ENCODE measurements at places on chromosomes 2 and 18.

DNA sequence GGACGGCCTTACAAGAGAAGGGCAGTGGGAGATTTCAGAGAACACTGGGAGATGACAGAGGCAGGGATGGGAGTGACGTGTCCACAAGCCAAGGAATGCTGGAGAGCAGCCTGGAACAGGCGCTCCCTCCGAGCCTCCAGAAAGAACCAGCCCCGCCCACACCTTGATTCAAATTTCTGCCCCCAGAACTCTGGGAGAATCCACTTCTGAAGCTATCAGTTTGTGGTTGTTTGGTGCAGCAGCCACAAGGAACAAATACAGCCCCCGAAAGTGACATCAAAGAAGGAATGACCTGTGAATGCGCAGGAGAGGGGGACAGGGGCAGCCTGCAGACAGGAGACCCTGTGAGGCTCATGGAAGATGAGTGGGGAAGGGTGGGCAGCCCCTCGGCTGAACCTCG lies 67.3 kb downstream of the TWIST2 start:
- peak; percentile 0 for DNase-seq

GRCh38 chr2:225122583-225123486 lies 80.6 kb upstream of the DOCK10 start:
- no peak for DNase-seq

- DNase-seq = no peak
Measured at GRCh38 chr2:72851333-72851732, 25.5 kb upstream of the EXOC6B start.

GRCh38 chr2:239949537-239949936 lies 75.6 kb downstream of the NDUFA10 start:
- no peak for DNase-seq

DNA sequence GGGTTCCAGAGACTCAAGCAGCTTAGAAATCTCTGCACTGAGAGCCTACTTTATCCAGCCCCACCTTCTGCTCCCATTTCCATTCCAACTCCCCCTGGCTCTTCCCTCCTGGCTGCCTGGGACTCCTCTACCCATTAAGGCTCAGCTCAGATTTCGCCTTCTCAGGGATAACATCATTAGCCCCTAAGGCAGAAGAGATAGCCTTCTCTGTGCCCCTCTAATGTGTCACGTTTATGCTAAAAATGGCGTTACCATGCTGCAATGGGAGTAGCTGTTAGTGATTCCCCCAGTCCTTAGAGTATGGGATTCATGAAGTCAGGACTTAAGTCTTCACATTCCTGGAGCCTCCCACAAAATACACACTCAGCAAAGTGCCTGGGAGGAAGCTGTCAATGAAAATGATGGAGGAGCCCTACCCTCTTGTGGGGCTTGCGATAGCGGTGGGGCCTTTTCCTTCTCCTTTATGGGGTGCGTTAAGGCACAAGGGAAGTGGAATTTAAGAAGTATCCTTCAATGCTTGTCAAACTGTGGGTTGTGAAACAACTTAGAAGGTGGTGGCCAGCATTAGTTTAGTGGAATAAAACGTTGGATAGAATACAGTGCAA lies 144.7 kb upstream of the COPS8 start:
- no peak for DNase-seq

DNA sequence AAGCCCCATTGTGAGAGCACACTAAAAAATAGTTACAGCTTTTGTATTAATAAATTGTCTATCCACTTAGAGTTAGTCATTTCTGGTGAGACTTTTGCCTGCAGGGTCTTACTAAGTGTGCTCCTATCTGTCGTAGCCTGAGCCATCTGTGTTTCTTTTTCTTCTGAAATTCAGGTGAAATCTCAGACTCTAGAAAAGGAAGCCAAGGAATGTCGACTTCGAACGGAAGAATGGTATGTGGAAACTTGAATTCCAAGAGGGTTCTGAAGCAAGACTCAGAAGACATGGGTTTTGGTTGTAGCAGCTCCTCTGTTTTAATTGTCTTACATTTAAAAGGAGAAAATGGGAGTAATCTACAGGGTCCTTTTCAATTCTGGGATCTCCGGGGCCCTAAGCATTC lies 70.0 kb upstream of the STON1 start:
- DNase-seq = no peak

DNA sequence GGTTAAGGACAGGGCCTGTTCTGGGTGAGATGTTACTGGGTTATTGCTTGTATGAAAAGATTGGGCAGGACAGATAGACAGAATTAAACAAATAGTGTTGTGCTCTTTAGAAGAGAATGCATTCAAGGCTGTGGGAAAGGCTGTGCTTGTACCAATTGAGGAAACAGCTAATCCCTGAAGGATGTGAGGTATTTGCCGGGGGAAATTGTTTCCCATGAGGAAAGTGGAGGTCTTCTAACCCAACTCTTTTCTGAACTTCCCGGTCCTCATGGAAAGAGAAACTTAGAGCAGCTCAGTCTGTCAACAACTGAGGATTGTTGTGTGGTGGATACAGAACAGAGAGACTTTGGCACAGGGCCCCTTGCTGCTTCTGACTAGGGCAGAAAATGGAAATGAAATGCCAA lies 9.5 kb downstream of the SLC1A4 start:
- no peak for DNase-seq

DNA sequence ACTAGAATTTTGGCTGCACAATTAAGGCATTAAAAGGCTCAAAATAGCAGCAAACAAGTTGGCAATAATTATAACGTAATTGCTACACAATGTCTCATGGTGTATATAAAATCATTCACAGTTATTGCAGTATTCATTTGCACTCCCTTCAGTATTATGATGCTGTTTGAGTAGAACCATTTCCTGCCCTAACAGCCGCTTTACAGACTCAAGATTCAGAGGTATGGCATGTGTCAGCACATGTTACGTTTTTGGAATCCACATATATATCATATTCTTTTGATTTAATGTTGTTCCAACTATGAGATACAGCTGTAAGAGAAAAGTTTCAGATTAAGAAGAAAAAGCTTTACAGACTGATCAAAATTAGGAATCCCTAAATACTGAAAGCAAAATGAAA lies 56.3 kb upstream of the NCKAP5 start:
- DNase-seq = no peak

- DNase-seq = no peak
Measured at GRCh38 chr2:189783451-189783926, 650 bp downstream of the ORMDL1 start.

DNA sequence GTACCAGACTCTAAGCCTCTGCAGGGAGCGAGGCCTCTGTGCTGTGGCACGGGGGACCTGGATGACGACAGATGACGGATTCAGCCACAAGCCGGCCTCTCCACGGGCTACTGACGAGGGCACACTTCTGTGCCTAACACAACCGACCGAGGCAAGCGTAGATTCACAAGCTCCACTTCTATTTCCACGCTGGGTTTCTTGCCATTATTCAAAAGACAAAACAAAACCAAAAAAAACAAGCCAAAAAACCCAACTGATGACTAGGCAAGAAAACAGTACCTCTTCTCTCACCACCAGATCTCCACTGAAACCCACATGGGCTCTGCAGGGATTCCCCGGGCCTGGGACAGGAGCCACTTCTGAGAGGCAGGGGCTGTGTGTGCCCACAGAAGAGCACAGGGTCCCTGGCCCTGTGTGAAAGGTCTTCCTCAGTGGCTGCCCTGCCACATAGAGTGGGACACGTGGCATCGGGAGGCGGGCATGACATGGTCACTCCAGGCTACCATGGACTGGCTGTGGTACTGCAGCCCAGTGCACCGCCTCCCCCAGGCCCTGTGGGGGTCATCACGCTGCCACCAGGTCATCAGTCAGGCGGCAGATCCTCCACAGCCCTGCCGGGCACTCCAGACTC lies 254.7 kb downstream of the HDAC4 start:
- DNase-seq = no peak

DNA sequence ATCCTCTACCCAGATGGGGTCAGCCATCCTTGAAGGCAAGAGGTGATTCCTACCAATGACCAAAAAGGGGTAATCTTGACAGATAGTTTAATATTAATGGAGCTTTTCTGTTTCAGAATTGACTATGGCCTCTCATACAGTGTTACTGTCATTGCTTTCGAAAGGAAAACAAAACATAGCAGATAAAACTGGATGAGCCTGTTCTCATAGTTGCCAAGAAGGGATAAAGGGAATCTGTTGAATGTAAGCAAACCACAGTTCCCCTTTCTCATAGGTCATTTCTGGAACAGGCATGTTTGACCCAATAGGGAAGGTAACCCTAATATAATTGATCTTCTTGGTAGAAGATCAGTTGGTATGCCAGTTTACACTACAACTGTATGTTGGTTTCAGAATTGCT lies 1.6 kb downstream of the RAB27B start:
- DNase-seq = no peak

GRCh38 chr2:48767330-48767729 lies 11.8 kb upstream of the LHCGR start:
- DNase-seq = no peak

Measured in activated T-cell treated with anti-CD3 and anti-CD28 coated beads, Interleukin-2, amount 50 U/mL, for 1 hour (primary cell).